ENCODE measurements at places on chromosomes 5 and 9. TPM values are rescaled to one million over a fixed set of nuclear protein-coding genes. Genes with fewer than 3 reads are reported as not detected.

GNE gene
- total RNA-seq, result 24.1 TPM

DDX4 gene
- 4.1 TPM for total RNA-seq

NUTM2F gene
- total RNA-seq, result not detected

CCDC152 gene
- 5.5 TPM for total RNA-seq

NTRK2 gene
- total RNA-seq, result 7.7 TPM

GRM6 gene
- total RNA-seq, result 0.96 TPM

AIF1L gene
- total RNA-seq, result 35.4 TPM

PTPRD gene
- 29.1 TPM for total RNA-seq

DNA sequence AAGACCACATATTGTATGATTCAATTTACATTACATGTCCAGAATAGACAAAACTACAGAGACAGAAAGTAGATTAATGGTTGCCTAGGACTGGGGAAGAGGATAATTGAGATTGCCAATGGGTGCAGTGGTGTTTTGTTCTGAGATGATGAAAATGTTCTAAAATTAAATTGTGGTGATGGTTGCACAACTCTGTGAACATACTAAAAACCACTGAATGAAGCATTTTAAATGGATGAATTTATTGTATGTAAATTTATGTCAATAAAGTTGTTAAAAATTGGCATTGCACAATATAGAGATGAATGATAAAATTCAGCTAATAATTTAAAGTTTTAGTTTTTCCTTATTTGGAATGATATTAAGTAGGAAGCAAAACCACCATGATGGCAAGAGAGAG is 109.5 kb upstream of the NR4A3 start:
- DNase-seq, result no peak

GRCh38 chr9:86843206-86843605 is 104.1 kb downstream of the GAS1 start:
- DNase-seq, result peak; percentile 69

DNA sequence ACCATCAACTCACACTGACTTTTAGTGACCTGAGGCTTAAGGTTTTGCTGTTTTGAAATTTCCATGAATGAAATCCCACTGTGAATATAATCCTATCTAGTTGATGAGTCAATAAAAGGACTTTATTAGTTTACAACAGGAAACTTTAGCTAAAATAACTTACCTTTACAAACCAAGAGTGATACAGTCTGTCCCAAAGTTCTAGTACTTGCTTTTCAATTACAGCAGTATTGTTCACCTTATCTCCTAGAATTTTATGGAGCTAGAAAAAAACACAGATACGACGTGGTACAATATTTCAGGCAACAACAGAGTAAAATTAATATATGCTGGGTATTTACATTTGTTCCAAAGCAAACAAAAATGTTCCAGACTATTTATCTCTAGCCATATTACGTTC is 46.9 kb upstream of the CTNNAL1 start:
- DNase-seq, result no peak

DNA sequence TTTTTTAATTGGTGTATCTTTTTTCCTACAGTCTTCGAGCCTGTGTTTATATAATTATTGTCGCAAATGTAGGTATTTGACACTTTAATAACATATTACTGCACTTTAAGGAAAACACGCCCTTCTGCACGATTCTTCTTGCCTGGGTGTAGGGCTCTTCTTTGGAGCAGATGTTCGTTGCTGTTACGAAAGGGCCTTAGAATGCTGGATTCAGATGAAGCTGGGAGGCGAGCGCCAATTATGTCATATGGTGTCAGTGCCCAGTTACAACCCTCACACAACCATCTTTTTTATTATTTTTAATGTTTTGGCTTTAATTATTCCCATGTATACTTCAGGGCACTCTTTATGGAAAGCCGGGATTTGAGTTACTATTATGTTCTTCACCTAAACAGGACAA is 553.0 kb downstream of the EBF1 start:
- DNase-seq, result no peak

- peak; percentile 36 for DNase-seq
These were observed 20.4 kb downstream of the FAT2 start for GRCh38 chr5:151570512-151571269.

DNA sequence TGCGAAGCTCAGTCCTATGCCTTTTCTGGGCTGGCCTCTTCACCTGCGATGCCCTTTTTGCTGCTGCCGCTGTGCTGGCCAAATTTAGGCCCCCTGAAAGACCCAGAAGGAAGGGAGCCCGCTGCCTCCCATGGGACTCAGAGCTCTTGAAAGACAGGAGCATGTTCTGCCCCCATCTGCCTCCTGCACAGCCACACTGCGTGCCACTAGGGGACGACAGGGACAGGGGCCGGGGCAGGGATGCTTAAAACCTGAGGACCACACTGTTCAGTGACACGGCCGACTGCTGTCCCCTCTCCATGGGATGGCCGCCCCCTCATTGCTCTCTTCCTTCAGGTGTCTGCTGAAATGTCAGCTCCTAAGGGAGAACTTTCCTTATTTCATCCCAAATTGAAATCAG is 132.4 kb downstream of the ADAMTS2 start:
- no peak for DNase-seq

GRCh38 chr5:150143350-150144245 is 12.0 kb downstream of the PDGFRB start:
- peak; percentile 93 for DNase-seq

DNA sequence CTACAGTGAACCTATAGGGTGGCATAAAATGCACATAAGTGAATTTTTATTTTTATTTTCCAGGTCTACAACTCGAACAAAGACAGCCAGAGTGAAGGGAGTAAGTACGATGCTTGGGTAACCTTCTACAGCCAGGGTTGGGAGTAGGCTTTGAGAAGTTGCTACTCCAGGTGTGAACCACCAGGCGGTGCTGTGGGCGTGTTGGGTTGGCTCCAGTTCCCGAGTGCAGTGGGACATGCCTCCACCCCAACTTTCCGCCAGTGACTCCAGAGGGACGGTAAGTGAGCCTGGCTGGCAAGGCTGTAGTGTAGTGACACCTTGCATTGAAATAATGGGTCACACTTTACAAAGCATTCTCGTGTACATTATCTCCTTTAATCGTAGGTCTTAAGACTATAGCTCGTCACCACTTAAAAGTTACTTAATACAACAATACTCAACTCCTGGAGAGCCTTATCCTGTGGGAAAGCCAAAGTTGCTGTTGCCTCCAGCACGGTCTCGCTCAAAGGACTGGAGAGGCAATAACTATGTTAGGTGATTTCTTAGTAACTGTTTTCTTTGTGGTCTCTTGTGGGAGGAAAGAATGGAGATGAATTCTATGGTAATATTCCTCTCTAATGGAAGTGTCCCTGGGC is 244.0 kb downstream of the ARHGAP26 start:
- DNase-seq, result no peak

DNA sequence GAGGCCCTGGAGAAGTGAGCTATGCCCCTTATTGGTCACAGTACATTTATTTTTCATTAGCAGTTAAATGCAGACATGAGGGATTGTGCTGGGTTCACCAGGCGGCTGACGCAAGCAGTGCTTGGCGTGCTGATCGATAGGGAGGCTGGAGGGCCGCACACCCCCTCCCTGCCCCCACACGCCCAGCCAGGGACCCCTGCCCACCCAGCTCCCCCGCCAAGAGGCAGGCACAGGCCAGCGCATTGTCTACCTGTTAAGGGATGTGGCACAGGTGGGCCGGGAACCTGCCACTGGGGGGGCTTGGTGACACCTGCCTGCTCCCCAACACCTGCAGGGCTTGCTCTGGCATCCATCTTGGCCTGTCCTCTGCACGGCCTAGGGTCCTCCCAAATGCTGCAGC is 39.2 kb downstream of the HK3 start:
- DNase-seq, result no peak

DNA sequence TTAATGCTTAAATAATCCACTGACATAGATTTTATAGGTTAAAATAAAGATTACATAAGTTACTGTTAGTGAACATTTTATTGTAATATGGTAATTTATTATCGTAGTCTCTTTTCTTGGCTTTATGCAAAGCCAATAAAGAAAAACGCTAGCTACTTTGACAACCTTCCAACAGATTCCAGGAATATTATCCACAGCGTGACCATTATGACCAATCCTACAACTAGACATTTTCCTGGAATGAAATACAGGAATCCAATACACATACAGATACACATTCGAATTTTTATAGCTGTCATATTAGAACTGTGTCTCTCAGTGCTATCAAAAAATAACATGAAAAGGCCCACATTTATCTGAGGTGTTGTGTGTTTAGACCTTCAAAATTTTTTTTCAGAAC is 13.1 kb downstream of the RPS23 start:
- peak; percentile 22 for DNase-seq

- DNase-seq, result no peak
These were observed 60.8 kb downstream of the LMX1B start for GRCh38 chr9:126674365-126675146.

GRCh38 chr5:168786147-168786546 is 207.0 kb upstream of the PANK3 start:
- peak; percentile 19 for DNase-seq

DNA sequence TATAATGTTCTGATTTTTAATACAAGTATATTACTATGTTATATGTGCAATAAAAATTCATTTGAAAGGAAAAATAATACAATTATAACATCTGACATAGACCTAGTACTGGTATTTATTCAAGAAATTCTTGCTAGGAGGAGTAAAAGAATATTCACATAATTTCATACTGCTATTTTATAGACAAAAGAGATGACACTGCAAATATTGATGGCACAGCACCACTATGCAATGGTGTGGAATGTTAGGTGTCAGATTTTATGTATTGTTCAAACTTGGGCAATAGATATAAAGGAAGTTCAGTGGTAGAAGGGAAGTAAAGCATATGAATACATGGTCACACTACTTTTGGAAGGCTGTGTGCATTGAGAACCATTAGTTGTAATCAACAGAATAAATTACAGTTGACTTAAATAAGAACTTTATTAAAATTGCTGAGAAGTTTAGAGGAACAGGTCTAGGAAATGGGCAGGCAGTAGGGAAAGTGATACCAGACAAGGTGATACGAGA is 143.9 kb downstream of the OR2K2 start:
- DNase-seq, result no peak

- no peak for DNase-seq
These were observed 468.0 kb upstream of the WWC1 start for GRCh38 chr5:167823405-167823804.

- DNase-seq, result no peak
These were observed 39.4 kb upstream of the TCF7 start for GRCh38 chr5:134075102-134075501.

DNA sequence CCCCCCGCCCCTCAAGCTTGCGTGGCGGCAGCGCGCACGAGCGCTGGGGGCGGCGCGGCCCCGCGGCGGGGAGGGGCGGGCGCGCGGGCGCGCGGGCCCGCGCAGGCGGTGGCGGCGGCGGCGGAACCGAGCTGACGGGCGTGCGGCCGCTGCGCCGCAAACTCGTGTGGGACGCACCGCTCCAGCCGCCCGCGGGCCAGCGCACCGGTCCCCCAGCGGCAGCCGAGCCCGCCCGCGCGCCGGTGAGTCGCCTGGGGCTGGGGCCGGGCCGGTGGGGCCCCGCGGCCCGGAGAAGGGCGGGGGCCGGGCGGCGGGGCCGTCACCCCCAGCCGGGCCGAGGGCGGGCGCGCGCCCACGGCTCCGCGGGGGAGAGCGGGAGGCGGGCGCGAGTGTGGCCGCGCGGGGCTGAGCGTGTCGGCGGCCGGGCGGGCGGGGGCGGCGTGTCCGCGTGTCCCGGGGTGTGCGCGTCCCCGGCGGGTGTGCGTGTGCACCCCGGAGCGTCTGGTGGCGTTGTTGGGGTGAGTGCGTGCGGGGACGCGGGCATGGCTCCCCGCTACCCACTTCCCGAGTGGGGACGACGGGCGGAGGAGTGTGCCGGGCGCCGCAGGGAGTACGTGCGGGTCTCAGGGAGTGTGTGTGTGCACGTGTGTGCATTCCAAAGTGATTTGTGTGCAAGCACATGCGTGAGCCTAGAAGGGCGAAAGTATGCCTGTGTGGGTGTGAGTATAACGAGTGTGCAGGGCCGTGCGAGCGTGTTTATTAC is at the start of gene NEK6:
Gene NEK6, plus strand, starts transcription at position 106 of the 763 bp plus-strand sequence. CDS start 44,016 bp downstream, outside the sequence.
- no peak for DNase-seq

- DNase-seq, result no peak
These were observed 477.8 kb upstream of the DAB2 start for GRCh38 chr5:39902626-39903025.

GRCh38 chr9:80701061-80701460 is 988.3 kb downstream of the TLE1 start:
- no peak for DNase-seq

GRCh38 chr9:133147412-133148198 is 16.1 kb downstream of the GBGT1 start:
- peak; percentile 69 for DNase-seq

- DNase-seq, result no peak
These were observed 85.4 kb downstream of the HSD17B4 start for GRCh38 chr5:119537704-119538103.

GRCh38 chr5:154778534-154778933 is 23.4 kb downstream of the LARP1 start:
- no peak for DNase-seq

DNA sequence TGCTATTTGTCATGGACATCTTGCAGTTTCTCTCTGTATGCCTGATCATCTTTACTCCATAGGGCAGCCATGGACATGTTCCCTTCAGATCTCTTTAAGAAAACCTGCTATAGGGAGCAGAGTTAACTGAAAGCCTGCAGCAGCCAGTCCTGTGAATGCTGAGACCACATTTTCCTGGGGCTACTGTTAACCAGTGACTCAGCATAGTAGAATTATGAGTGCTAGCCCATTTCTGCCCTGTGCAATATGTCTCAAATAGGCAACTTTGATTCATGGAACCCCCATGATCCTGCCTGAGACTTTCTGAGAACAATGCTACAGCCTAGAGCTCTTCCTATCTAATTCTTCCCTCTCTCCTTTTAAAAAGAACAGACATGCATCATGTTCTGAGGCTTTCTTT is 624.2 kb downstream of the CHSY3 start:
- DNase-seq, result no peak

DNA sequence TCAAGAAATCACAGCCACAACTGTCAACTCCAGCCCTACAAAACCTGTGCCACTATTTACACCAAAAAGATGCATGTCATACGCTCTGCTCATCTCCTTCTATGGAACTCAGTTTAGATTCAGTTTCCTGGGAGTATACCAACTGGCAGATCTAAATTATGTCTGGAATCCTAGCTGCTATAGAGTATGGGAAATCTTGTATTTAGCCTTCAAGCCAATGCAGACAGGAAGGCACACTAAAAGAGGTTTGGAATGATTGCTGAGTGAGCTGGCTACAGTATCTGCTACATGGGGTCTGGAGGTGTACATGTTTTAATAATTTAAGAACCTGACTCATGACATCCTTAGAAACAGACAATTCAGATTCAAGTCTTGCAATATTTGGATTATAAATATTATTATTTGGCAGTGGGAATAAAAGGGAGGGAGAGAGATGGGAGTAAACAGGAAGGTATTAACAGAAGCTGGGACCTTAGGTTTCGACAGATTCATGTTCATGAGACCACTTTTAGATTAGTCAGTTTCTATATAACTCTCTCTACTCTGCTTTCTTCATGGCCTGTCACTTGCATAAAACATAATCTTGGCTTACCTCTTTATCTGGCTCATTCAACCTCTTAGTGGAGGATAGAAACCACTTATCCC is 178.8 kb upstream of the HAPLN1 start:
- peak; percentile 32 for DNase-seq

DNA sequence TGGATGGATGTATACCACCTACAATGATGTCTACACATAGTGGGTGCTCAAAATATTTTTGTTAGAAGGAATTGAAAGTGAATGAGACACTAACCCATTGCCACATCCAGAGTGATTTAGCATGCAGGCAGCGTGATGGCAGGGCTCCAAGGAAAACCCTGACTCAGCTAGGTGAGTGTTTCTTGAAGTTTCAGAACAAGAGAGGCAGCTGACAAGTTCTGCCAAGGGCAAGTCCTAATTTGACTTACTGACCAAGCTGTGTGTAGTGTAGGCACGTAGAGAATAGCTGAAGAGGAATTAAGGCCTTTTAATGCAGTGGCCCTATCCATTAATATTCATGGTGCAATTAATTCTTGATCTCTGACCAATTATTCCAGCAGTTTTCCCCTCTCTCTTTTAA is 107.8 kb upstream of the ATP10B start:
- DNase-seq, result no peak
